Naive thymus-derived CD8-positive, alpha-beta T cell (primary cell): ENCODE measurements at places on chromosomes 11 and 22. TPM values are rescaled to one million over a fixed set of nuclear protein-coding genes. Genes with fewer than 3 reads are reported as not detected.

RTN4RL2 gene
- not detected for total RNA-seq

OR52H1 gene
- not detected for total RNA-seq

FAM168A gene
- total RNA-seq: 21.7 TPM

GLYATL2 gene
- not detected for total RNA-seq

ACTN3 gene
- 0.27 TPM for total RNA-seq

CSNK2A3 gene
- total RNA-seq: 1.5 TPM

UEVLD gene
- total RNA-seq: 10.5 TPM

RHOD gene
- total RNA-seq: not detected

TCN2 gene
- total RNA-seq: 0.62 TPM

UCP2 gene
- 396 TPM for total RNA-seq

MS4A6E gene
- not detected for total RNA-seq

NCF4 gene
- total RNA-seq: 2.8 TPM

DNA sequence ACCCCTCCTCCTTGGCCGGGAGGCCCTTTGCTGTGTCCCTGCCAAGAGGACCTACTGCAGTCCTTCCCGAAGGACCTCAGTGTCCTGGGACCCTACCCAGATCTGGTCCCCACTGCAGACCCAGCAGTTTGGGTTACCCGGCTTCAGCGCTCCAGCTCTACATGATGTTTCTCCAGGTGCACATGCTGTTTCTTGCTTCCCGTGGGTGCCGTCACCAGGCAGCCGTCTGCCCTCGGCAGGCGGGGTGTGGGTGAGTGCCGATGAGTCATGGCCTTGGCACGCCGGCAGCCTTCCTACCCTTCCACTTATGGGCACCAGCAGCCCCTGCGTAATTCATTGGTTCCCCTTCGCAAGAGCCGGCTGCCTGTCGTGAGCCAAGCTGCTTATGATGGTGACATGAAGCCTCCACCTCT lies 101.8 kb downstream of the BCR start:
- no peak for DNase-seq

GRCh38 chr11:80856066-80856465 lies 1415.2 kb upstream of the TENM4 start:
- no peak for DNase-seq

DNA sequence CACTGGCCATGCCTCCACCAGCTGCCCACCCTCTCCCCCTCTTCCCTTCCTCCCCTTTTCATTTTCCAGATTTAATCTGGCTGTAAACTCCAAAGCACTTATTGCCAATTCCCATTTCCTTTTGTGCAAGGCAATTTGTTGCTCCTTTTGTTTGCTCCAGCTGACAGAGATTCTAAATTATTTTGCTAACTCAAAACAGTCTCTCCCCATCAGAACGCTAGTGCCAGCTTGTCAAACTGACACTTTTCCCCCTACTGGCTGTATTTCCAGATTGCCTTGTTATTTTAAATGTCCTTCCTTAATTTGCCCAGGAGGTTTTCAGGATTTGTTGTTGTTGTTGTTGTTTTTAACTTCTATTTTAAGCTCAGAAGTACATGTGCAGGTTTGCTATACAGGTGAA lies 57.0 kb upstream of the PAK1 start:
- no peak for DNase-seq

DNA sequence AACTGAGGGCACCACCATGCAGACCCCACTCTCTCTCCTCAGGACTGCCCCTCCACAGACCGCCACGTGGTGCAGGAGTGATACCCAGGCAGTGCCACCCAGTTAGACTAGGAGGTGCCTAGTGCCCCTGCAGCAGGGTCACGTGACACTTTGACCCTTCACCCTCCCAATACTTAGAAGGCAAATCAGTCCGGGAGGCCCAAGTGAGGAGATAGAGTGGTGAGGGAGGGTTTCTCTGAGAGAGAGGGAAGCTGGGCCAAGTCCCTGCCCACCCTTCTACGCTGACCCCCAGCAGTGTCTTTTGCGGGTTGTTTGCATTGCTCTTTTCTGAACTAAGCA lies 84.6 kb downstream of the BUD13 start:
- no peak for DNase-seq

GRCh38 chr11:27228232-27228905 lies 134.6 kb downstream of the CCDC34 start:
- DNase-seq: no peak

DNA sequence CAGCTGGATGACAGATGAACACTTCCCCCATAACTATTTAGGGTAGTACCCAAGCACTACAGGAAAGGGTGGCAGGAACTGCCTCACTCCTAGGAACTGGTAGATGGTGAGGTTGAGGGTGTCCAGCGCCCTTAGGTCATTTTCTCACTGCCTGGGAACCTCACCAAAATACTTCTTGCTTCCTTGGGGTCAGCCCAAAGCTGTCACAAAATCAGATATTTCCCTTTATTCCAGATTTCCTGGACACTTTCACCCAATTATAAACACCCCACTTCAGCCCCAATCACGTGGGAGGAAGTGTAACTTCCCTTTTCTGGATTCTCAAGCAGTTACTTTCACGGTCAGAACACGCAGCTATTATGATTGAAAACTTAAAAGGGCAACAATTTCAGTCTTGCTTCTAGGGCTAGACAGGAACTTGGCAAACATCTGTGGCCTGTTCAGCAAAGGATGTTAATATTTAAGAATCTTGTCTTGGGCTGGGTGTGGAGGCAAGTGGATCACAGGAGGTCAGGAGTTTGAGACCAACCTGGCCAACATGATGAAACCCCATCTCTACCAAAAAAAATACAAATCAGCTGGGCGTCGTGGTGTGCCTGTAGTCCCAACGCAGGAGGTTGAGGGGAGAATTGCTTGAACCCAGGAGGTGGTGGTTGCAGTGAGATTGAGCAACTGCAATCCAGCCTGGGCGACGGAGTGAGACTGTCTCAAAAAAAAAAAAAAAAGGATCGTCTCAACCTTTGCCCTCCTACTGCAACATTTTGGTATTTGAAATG lies 4.0 kb downstream of the FTH1 start:
- DNase-seq: peak; percentile 41

GRCh38 chr22:19535001-19535400 lies 10.8 kb upstream of the CLDN5 start:
- no peak for DNase-seq

DNA sequence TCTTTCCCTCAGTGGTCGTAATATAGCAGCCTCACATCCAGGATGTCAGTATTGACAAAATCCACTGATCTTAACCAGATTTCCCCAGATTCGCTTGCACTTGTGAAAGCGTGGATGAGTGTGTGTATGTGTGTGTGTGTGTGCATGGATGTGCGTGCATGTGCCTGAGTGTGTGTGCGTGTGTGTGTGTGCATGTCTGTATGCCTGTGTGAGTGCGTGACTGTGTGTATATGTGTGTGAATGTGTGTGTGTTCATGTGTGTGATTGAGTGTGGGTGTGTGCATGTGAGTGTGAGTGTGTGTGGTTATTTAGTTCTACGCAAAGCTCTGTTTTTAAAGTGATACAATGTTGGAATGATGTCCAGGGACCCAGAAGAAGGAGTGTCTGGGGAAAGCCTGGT lies 723.2 kb downstream of the BRD1 start:
- DNase-seq: no peak

GRCh38 chr22:48153726-48154125 lies 1391.3 kb downstream of the TBC1D22A start:
- no peak for DNase-seq

DNA sequence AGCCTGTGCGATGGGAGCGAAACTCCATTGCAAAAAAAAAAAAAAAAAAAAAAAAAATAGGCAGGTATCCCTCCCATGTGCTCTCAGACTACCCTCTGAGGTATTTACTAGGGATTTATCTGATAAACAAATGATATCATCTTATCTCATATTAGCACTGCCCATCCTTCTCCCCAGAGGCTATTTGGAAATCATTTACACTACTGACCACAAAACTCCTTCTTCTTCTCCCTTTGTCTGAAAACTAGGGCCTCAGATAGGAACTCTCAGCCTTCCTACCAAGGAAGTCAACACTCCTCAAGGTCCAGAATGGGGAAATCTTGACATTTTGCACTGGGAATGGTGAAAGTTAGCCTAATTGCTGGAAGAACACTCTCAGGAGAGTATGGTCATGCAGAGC lies 46.4 kb downstream of the LARGE2 start:
- no peak for DNase-seq

- DNase-seq: no peak
Measured at GRCh38 chr11:92955860-92956259, 13.6 kb upstream of the MTNR1B start.

DNA sequence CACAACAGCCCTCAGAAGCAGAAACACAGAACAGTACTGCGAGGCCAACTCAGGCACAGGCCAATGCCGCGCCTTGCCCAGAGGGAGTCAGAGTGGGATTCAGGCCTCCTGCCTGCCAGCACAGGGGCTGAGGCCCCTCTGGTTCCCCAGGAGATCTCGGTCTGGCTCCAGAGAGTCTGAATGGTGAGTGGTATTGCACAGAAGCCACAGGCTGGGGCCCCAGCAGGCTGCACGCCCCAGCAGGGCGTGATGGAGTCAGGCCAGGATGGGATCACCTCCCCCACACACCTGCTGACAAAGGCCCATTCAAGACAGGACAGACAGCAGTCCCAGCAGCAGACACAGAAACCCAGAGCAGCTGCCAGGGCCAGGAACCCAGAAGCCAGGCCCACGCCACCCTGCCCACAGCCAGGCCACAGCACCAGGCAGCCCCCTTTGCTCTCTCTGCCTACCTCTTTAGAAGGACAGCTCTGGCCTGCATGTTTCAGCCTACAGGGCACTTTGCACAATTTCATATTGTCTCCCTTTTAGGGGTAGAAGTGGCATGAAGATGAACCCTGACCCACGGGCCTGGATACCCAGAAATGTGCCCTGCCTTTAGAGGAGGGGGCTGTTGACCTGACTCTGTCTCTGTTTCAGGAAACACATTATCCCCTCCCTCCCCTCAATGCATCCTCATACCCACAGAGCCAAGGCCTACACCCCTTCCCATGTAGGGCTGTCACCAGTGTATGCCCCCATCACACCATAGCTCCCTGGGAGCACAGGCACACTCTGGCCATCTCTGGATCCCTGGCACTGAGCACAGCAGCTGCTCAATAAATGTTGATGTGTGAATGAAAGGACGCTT lies 6.1 kb downstream of the FXYD6 start:
- DNase-seq: no peak

- no peak for DNase-seq
Measured at GRCh38 chr11:36350137-36350513, 54.0 kb downstream of the PRR5L start.

DNA sequence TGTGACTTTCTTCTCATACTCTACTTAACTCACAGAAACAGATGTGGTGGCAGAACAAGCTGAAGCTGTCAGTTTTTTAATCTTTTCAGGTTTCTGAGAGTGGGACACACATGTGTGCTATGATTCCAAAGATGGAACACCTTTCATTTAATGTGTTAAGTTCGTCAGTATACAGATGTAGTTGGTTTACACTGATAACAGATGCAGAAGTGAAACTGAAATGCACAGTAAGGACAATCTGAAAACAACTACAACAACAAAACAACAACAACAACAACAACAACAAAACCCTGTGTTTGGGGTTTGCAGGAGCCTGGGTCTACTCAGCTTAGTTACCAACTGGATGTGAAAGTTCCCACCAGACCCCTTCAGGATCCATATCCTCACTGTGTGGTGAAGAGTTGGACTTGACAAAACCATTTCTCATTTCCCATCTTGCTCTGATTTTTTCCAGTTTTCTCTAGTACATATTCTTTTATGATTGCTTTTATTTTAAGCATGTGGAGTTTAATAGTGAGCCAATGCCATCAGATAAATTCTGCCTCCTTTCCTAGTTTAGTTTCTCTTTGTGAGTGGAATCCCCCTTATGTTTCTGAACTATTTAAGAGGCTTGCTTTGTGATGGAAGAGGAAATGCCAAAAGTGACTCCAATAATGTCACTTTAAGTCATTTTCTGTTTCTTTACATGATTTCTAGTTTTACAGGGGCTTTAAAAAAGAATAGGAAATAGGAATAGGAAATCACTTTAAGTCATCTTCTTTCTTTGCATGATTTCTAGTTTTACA lies 47.8 kb downstream of the ARHGAP42 start:
- no peak for DNase-seq

GRCh38 chr22:26974914-26975803 lies 317.8 kb downstream of the MIAT start:
- no peak for DNase-seq

GRCh38 chr11:111459506-111460270 lies 52.5 kb downstream of the BTG4 start:
- DNase-seq: no peak

- DNase-seq: peak; percentile 48
Measured at GRCh38 chr11:72591785-72592502, 82.3 kb downstream of the PDE2A start.

DNA sequence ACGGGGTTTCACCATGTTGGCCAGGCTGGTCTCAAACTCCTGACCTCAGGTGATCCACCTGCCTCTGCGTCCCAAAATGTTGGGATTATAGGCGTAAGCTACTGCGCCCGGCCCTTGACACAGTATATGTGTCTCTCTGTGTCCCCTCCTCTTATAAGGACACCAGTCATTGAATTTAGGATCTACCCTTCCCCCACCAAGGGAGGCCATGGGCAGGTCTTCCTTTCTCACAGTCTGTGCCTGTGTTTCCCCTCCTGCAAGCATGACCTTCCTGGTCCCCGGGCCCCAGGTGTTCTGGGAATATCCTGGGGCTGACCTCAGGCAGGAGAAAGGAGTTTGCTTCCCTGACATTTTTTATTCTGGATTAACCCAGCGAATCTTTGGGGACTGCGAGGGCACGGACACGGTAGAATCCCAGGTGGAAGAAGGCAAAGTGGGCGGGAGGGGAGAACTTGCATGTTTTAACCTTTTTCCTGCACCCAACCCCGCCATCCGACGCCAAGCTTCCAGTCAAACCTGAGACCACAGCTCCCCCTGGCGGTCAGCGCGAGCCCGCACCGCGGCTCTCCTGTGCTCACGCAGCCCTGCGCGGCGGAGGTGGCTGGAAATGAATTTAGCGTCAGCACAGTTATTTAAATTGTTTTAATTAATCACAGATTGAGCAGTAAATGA lies 42.1 kb upstream of the ISX start:
- peak; percentile 35 for DNase-seq
